ENCODE measurements at places on chromosomes 3 and 15.

DNA sequence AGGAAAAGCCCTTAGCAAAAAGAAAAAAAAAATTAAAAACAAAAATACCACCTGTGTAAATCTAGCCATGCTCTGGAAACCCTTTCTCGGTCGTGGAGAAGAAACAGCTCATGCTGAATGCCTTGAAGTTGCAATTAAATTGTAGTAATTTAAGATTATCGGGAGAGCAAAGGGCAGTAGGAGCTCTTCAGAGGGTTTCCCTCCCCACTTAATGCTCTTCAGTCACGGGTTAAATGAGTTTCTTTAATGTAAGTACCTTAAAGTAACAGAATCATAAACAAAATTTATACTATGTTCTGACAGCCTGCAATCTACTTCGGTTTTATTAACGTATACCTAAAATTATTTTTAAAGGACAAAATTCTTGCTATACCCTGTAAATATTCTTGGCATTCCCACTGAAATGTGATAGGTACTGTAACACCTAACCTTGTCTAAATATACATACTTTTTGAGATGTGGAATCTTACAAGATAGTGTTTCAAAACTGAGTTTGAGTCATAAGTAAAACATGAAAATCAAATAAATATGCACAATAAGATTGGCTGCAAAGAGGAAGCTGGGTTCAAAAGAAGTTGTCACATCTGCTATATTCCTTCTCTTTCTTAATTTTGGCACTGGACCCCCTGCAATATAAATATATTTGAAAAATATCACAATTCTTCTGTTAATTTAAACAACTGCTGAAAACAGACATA is 5.3 kb downstream of the FOXP1 start:
- no peak for DNase-seq

GRCh38 chr15:43102187-43102586 is 3.7 kb downstream of the UBR1 start:
- DNase-seq = no peak

GRCh38 chr3:72271923-72272322 is 487.0 kb upstream of the PROK2 start:
- DNase-seq = no peak

- no peak for DNase-seq
Observed at GRCh38 chr3:177490626-177491025, 293.3 kb upstream of the TBL1XR1 start.

- DNase-seq = no peak
Observed at GRCh38 chr15:59221511-59222505, 15.2 kb downstream of the LDHAL6B start.

DNA sequence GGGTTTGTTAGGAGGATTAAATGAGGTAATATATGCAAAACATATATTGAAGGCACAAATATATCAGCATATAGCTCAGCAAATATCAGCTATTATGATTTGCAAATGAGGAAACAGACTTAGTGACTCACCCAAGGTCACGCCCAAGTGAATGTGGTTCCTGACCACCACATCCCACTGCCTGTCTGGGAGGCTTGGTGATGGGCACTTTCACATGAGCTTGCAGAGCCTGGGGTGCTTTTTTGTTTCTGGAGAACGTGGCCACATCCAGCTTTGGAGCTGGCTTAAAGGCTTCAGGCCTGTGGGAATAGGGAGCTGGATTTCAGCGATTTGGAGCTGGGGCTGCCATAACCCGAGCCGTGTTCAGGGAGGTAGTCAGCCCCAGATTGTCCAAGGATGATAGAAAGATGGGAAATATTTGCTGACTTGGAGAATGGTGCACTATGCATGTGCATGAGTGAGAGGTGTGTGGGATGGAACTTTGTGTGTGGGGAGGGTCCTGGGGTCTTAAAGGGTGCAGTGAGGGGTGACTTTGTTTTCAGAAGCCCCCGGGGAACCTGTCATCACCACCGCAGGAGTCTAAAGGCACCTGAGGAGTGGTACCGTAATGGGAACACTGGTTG is 12.0 kb upstream of the FGD5 start:
- DNase-seq = no peak

GRCh38 chr3:6351752-6352151 is 509.2 kb upstream of the GRM7 start:
- no peak for DNase-seq

- DNase-seq = no peak
Observed at GRCh38 chr3:127625821-127626220, 3.2 kb upstream of the PODXL2 start.

DNA sequence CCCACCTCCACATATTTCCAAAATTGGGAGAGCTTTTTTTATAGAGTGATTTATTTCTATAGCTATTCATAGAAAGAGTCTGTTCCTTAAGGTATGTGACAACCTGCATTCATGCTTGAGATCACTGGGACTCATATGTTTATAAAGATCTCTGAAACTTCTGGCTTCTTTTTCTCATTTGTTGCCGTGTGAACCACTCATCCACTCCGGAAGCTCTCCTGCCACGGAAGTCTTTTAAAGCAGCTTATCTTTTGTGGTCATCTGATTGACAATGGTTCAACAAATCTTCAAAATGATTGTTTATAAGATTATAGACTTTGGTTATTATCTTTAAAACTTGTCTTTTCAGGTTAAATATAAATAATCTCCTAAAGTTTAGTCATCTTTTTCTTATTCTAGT is 260.5 kb downstream of the C3orf38 start:
- no peak for DNase-seq

- no peak for DNase-seq
Observed at GRCh38 chr3:183259087-183259486, 6.0 kb downstream of the B3GNT5 start.

DNA sequence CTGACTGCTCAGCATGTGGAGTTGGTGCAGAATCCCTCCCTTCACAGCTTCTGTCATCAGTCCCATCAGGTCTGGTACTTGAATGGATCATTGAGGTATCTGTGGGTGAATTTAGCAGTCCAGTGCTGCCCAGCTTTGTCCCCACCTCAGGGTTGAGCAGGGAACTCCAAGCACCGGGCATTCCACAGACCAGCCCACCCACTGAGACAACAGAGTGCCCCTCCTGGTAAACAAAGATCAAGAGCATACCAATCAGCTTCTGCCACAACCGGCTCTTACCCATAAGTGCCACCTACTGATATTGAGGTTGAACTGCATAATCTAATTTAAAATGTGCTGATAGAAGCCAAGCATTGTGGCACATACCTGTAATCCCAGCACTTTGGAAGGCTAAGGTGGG is 57.1 kb upstream of the FXR1 start:
- no peak for DNase-seq

- peak; percentile 78 for DNase-seq
Observed at GRCh38 chr15:73908030-73908821, 18.0 kb upstream of the LOXL1 start.

DNA sequence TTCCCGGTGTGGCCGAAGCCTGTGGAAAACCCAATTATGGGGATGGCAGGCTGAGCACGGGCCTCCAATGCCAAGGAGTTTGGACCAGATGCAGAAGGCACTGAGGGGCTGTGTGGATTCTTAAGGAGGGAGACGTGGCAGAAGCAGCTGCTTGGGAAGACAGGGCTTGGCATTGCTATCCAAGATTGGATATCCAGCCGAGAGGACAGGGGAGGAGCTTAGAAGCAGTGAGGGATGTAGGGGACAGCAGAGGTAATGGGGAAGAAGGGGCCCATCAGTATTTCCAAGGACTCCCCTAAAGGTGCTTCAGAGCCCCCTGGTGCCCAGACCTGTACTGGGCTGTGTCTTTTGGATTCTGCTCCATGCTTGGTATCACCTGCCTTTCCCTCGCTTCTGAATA is 112.8 kb upstream of the TLE3 start:
- no peak for DNase-seq

- no peak for DNase-seq
Observed at GRCh38 chr15:67902579-67903009, 62.7 kb upstream of the RNU6-1 start.

DNA sequence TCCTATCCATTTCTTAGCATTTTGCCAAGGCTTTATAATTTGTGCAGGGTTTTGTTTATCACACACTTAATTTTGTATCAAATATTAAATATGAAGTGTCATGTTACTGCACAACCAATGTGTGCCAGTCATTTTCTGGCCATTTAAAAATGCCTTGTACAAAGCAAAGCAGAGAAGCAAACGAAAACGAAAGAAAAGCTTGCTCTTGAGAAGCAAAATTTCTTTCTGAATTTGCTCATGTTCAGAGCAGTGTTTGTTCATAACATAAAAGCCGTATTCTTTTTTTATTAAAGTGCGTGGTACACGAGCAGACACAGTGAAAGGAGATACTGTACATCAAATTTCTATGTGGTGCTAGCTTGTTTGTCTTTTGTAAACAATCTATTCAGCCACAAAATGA is 792.6 kb downstream of the NAALADL2 start:
- no peak for DNase-seq

DNA sequence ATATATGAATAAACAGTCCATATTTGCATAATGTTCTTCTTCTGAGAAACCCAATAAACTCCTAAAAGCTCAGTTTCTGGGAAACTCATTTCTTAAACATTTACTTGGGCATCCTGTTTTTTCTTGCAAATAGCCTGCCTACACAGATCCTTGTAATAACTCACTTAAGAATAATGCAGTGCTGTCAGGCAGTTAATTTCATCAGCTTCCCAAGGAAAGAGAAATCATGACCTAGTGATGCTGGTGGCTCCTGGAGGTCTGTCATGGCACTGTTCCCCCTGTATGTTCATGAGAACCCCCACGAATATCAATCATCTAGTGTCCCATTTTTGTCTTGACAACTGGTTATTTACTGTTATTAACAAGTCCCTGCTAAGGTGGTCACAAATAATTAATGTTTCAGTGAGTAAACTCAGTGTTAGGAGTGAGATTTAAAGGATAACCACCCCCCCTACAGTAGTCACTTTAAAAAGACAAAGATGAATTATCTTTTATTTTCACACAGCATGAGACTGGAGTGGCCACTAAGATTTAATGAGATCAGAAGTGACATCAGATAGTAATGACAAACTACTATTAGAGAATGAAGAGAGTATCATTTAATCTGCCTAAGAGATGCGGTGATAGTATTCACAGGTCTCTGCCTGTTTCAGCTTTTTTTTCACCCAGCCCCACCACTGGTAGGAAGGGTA is 279.5 kb upstream of the NECTIN3 start:
- no peak for DNase-seq

DNA sequence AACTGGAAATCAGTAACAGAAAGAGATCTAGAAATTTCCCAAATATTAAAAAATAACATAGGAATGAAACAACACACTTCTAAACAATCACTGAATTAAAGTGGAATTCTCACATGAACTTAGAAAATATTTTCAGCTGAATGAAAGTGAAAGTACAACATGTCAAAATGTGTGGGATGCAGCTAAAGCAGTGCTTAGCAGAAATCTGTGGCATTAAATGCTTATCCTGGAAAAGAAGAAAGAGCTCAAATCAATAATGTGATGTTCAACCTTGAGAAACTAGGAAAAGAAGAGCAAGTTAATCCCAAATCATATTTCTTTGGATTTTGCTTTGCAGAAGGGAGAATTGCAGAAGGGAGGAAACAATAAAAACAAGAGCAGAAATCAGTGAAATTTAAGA is 98.2 kb upstream of the NR2E3 start:
- no peak for DNase-seq

DNA sequence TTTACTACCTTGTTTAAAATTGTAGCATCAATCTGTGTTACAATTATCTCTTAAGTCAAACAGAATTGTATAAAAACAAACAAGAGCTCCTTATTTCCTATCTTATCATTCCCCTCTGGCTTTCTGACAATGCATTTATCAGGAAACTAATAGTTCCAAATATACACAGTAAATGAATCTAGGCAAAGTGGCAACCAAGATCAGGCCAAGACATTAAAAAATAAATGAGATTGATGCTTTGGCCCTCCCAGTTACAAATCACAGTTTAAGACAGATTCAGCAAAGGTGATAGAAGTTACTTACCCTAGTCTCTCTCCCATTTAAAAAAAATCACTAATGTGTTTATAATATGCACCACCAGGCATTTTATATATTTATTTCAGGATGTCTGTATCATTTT is 236.7 kb downstream of the EPHA3 start:
- DNase-seq = no peak

- no peak for DNase-seq
Observed at GRCh38 chr15:55322467-55322866, 3.4 kb downstream of the PIGB start.

- DNase-seq = no peak
Observed at GRCh38 chr15:70575231-70576226, 187.8 kb downstream of the UACA start.

DNA sequence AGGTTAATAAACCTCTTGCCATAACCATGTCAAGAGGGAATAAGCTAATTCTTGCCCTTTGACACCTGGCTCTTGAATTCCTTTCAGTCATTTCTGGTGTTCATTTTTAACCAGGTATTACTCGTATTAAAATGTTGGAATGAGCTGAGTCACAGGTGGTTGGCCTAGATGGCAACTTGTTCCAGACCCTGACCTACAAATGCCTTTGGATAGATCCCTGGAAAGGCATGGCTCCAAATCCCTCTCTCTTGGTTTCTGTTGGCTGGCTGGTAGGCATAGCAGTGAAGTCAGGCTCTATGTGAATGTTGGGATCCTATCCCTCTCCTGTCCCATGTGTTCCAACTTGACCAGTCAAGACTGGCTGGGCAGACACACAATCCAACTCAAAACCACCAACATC is 277.1 kb upstream of the PROK2 start:
- no peak for DNase-seq

GRCh38 chr15:44616974-44617373 is 46.5 kb downstream of the SPG11 start:
- DNase-seq = no peak

- no peak for DNase-seq
Observed at GRCh38 chr3:69775751-69776150, 36.5 kb downstream of the MITF start.

- no peak for DNase-seq
Observed at GRCh38 chr3:156594219-156594683, 39.3 kb upstream of the SSR3 start.

DNA sequence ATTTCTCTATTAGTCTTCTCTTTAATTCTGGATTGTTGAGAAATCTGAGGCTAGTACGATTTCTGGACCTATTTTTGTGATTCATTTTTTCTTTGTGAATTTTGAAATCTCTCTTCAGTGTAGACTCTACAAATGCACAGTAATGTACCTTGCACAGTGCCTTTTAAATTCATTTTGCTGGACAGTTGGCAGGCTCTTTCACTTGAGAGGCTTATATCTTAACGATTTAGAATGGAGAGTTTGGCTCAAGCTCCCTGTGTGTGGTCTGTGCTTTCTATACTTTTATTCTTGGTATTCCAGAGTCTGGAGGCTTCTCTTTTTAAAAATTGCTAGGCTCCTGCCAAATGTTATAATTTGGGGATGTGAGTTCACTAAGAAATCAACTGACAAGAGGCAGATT is 8.8 kb downstream of the CRYBG3 start:
- DNase-seq = no peak

DNA sequence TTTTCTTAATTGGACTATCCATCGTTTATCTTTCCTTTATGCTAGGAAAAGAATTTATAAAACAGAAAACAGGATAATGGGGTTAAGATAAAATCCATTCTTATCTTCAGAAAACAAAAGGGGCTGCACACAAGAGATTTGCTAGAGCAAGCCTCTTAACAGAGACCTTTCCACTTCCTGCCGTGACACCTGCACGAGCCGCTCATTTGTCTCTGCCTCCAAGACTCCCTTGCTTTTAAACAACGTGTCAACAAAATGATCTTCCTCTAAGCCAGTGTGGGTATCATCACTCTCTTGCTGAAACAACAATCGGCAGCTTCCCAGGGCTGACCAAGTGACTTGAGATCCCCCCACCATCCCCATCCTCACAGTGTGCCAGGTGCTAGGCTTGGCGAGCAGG is 33.1 kb downstream of the GABRB3 start:
- DNase-seq = no peak

All from stimulated activated CD4-positive, alpha-beta T cell treated with anti-CD3 and anti-CD28 coated beads, Interleukin-12 subunit alpha, Interleukin-12 subunit beta, amount 100 ng/mL, for 4 hours (primary cell).